ENCODE measurements at places on chromosomes 16 and 17. TPM values are rescaled to one million over a fixed set of nuclear protein-coding genes. Genes with fewer than 3 reads are reported as not detected.

AIPL1 gene
- not detected for total RNA-seq

DHRS7C gene
- total RNA-seq: not detected

SPN gene
- not detected for total RNA-seq

KRT222 gene
- 0.47 TPM for total RNA-seq

CLEC18B gene
- 2.1 TPM for total RNA-seq

SEPTIN12 gene
- not detected for total RNA-seq

PMP22 gene
- 1.9 TPM for total RNA-seq

CLEC3A gene
- total RNA-seq: not detected

SMIM36 gene
- not detected for total RNA-seq

PYDC1 gene
- total RNA-seq: not detected

PRR15L gene
- not detected for total RNA-seq

CETP gene
- not detected for total RNA-seq
